Esophagus muscularis mucosa (tissue), 4 donors: ENCODE measurements at places on chromosomes 5 and 9. TPM values are rescaled to one million over a fixed set of nuclear protein-coding genes. Genes with fewer than 3 reads are reported as not detected.

DNA sequence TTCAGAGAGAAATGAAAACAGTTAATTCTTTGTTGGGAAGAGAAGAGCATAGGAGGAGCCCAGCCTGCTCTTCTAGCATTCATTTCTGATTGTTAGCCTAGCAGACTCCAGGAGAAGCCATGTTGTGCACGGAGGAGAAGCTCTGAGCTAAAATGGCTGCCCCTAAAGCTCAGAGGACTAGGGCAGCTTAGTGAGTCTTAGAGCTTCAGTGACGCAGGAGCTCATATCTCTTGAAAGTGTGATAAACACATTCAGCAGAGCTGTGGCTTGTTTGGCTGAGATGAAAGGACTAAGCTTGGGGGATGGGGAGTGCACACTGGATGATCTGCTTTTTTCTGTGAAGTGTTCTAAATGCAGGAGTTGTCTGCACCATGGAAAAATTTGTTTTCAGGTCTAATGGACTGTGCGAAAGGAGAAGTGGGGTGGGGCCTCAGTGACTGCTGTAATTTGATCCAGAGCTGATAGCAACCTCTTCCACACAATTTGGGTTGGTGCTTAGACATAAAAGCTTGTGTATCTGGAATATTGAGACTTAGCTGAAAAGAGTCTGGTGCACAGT is 58.5 kb downstream of the ZNF462 start:
- H3K27ac ChIP-seq: peak overlapping the region; percentile 70
- H3K36me3 ChIP-seq: peaks cover 31% of the 10 kb centered on the region
- no peaks in the 10 kb centered on the region for H3K27me3 ChIP-seq
- DNase-seq: no peak

- H3K4me3 ChIP-seq: no peak overlapping the region
- no peaks in the 10 kb centered on the region for H3K27me3 ChIP-seq
- no peaks in the 10 kb centered on the region for H3K36me3 ChIP-seq
- DNase-seq: no peak
- H3K27ac ChIP-seq: no peak overlapping the region
Observed at GRCh38 chr9:111610149-111610548, 10.7 kb upstream of the PTGR1 start.

- H3K36me3 ChIP-seq: no peaks in the 10 kb centered on the region
- no peaks in the 10 kb centered on the region for H3K4me1 ChIP-seq
- H3K27ac ChIP-seq: no peak overlapping the region
- no peak overlapping the region for H3K4me3 ChIP-seq
- H3K27me3 ChIP-seq: no peaks in the 10 kb centered on the region
- no peak for DNase-seq
Observed at GRCh38 chr9:14749741-14750211, 27.2 kb upstream of the CER1 start.

DNA sequence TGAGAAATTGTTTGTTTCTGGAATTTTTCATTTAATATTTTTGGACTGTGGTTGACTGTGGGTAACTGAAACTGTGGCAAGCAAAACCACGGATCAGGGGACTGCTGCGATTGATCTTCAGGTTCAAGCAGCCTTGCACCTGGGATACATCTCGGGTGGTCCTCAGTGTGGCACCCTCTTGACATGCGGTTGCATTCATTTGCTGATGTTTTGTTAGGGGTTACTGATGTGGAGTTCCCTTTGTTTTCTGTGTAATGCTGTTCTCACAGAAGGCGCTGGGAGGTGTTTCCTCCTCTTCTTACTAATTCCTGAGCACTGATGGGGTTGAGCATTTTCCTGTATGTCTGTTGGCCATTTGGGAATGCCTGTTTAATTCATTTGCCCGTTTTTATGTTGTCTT is 60.4 kb downstream of the EHMT1 start:
- no peak overlapping the region for H3K27ac ChIP-seq
- H3K4me1 ChIP-seq: peaks cover 51% of the 10 kb centered on the region
- DNase-seq: no peak
- peaks cover 10% of the 10 kb centered on the region for H3K36me3 ChIP-seq
- no peak overlapping the region for H3K4me3 ChIP-seq

DNA sequence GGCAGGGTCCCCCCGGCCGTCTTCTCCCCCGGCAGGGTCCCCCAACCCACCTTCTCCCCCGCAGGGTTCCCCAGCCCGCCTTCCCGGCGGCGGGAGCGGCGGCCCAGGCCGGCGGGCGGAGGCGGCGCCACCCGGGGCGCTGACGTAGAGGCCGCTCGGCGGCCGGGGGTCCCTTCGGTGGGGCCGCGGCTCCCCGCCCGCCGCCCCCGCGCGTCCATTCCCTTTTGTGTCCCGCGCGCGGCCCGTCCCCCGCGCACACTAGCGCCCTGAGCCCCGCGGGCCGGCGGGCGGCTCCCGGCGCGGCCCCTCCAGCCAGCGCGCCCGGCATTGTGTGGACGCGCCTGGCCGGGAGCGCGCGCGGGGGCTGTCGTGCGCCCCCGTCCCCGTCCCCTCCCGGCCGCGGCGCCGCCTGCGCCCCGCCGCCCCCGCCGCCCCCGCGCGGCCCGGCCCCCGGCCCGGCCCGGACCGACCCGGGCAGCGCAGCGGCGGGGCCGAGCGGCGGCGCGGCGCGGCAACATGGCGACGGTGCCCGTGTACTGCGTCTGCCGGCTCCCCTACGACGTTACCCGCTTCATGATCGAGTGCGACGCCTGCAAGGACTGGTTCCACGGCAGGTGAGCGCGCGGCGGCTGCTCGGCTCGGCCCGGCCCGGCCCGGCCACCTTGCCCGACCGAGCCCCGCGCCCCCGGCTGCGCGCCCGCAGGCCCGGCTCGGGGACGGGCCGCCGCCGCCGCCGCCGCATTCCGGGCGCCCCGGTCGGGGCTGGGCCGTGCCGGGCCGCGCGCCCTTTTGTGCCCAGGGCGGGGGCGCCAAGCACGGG is at the start of gene PHF2:
Gene PHF2 (plus strand): TSS at position 327 of the 820 bp plus-strand sequence. CDS start 190 bp downstream, at position 517.
- H3K4me3 ChIP-seq: peak within 1 kb of the TSS; percentile 87
- H3K4me1 ChIP-seq: peaks cover 55% of the 10 kb centered on the region
- DNase-seq: peak; percentile 75
- no peaks in the 10 kb centered on the region for H3K36me3 ChIP-seq
- H3K27ac ChIP-seq: peak within 1 kb of the TSS; percentile 92

DNA sequence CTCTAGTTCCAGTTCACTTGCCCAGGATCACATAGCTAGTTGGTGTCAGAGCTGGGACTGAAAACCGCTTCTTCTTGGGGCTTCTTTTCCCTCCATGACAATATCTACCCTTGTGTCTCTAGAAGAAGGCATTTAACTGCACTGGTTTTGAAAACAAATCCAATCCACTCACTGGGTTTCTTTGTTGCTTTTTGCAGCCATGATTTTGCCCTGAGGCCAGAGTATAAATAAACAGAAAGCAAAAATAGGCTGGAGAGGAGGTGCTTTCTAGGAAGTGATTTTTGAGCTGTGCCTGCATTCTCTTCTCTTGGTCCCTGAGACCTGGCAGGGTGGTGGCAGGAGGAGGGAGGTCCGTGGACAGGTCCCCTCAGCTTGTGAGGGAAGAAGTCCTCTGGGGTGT is 6.9 kb upstream of the TRIO start:
- H3K4me1 ChIP-seq: no peaks in the 10 kb centered on the region
- H3K27ac ChIP-seq: no peak overlapping the region
- no peak for DNase-seq
- H3K27me3 ChIP-seq: no peaks in the 10 kb centered on the region

GRCh38 chr5:126525630-126526245 is 69.3 kb downstream of the ALDH7A1 start:
- no peak overlapping the region for H3K4me3 ChIP-seq
- H3K27me3 ChIP-seq: no peaks in the 10 kb centered on the region
- no peak for DNase-seq
- peaks cover 19% of the 10 kb centered on the region for H3K4me1 ChIP-seq

GRCh38 chr5:132669966-132670882 is 3.6 kb upstream of the IL4 start:
- H3K27me3 ChIP-seq: no peaks in the 10 kb centered on the region
- peaks cover 8% of the 10 kb centered on the region for H3K4me1 ChIP-seq
- H3K4me3 ChIP-seq: no peak overlapping the region
- H3K36me3 ChIP-seq: no peaks in the 10 kb centered on the region
- no peak for DNase-seq
- H3K27ac ChIP-seq: no peak overlapping the region

DNA sequence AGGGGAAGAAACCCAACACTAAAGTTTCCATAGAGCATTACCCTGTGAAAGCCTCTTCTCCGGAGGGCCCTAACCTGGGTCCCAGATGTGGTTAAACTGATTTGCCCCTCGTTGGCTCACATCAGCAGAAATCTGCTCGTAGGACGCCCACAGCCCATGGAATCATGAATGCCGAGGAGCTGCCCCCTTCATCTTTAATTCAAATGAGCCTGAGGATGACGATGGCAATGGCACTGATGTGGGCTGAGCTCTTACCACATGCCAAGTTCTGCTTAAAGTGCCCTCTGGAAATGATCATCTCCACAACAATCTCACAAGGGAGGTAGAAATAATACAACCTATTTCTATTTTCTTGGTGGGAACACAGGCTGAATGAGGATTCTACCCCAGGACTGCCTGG is 183.3 kb downstream of the FSTL4 start:
- H3K4me3 ChIP-seq: no peak overlapping the region
- no peaks in the 10 kb centered on the region for H3K36me3 ChIP-seq
- H3K27me3 ChIP-seq: no peaks in the 10 kb centered on the region
- H3K27ac ChIP-seq: no peak overlapping the region
- no peaks in the 10 kb centered on the region for H3K4me1 ChIP-seq

DNA sequence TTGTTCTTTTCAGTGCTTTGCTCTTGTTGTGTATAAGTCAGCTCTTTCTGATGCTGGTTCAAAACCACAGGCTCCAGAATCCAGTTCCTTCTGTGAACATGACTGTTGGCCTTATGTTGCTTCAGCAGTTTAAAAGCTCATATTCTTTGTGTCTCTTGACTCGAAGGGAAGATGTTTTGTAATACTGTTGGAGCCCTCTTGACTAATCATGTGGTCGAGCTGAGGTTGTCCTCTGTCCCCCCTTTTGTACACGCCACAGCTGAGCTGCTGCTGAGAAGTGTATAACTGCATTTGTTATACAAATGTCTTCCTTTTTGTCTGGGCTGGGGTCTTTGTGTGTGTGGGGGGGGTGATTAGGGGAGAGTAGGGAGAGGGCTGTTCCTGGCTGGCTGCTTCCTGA is 35.8 kb downstream of the SLC36A1 start:
- no peak overlapping the region for H3K4me3 ChIP-seq
- DNase-seq: no peak
- no peaks in the 10 kb centered on the region for H3K27me3 ChIP-seq
- H3K27ac ChIP-seq: no peak overlapping the region
- H3K4me1 ChIP-seq: peaks cover 6% of the 10 kb centered on the region
- H3K36me3 ChIP-seq: peaks cover 4% of the 10 kb centered on the region

FCHSD1 gene
- 13.7 TPM for total RNA-seq

PCDHGB7 gene
- total RNA-seq: 14.5 TPM

N4BP3 gene
- total RNA-seq: 1.7 TPM

RAD50 gene
- total RNA-seq: 24.0 TPM

PHF2 gene
- total RNA-seq: 35.7 TPM

RNF183 gene
- not detected for total RNA-seq

DPP7 gene
- 115 TPM for total RNA-seq

RCL1 gene
- 13.4 TPM for total RNA-seq

C9orf153 gene
- not detected for total RNA-seq
